ENCODE measurements at places on chromosomes 7 and 10.
A peak's percentile ranks its signal among the peaks of the same experiment; 100 is the strongest.

GRCh38 chr7:113710310-113711096 lies 208.3 kb downstream of the PPP1R3A start:
- DNase-seq: peak; percentile 18

DNA sequence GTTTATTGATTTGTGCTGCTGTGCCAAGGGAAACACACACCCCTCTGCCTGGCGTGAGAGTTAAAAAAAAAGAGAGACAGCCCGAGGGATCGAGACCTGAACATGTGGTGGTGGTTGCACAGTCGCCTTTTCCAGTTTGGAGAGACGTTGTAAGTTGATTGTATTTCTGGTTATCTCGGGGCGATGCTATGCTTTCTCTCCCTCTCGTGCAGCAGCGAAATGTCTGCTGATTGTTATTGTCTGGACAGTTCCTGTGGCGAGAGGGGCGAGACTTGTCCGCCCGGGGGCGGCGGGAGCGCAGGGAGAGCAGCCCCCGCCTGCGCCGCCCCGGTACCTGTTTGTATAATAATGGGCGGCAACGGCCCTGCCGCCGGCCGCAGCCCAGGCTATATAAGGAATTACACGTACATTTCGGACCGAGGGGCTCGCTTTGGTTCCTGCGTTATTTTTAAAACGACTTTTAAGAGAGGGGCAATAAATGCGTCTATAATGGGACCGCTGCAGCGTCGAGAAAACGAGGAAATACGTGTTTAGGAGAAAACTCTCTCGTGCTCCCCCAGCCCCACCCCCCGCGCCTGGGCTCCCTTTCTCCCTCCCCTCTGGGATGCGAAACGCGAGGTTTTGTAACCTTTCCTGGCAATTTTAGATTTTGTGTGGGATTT lies 1.7 kb downstream of the ZEB1 start:
- DNase-seq: no peak

- no peak for DNase-seq
Measured at GRCh38 chr10:8130973-8131911, 76.8 kb downstream of the GATA3 start.

- DNase-seq: no peak
Measured at GRCh38 chr7:108296911-108297310, 159.3 kb downstream of the NRCAM start.

DNA sequence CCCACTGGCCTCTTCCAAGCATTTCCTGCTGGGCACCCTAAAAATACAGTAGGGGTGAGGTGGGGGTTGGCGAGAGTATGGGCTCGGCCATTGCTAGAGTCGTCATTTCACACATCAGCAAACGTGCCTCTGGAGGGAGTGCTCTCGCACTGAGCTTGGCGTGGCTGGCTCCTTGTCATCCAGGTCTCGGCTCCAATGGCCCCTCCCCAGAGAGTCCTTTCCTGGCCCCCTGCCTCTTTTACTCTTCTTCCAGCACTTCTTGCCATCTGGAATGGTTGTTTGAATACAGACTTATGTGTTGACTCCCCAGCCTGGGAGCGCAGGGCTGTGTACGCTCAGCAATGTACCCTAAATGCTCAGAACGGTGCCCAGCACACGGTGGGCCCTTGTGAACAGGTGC lies 18.8 kb downstream of the UNC5B start:
- DNase-seq: no peak

DNA sequence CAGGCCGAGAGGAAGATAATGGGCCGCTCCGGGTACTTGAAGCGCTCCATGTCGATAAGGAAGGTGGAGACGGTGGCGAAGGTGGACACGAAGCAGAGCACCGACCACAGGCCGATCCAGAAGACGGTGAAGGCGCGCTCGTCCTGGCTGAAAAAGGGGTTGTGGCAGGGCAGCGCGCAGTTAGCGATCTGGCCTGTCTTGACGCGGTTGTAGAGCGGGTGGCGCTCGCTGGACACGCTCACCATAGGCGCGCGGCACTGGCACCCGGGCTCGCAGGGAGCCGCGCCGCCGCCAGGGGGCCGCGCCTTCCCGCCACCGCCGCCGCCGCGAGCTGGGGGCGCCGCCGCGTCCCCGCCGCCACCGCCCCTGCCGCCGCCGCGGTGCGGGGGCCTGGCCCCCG lies 1.6 kb downstream of the FZD8 start:
- DNase-seq: no peak

DNA sequence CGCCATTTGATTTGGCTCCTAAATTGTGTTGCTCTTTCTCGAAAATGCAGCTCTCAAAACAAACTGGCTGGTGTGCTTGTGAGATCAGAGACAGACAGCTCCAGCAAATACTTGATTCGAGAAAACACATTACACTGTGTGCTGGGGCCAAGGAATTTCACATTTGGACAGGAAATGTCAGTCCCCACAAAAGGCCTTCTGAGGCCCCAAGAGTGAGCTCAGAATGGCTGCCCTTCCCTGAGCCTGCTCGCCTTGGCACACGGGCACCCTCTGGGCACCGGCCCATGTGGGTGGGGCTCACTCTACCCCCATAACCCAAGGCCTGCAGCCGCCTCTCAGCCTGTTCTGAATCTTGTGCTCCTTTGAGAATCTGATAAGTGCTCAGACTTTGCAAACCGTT lies 13.9 kb upstream of the HSPA12A start:
- DNase-seq: no peak

GRCh38 chr10:117391436-117392205 lies 16.4 kb upstream of the PDZD8 start:
- no peak for DNase-seq

GRCh38 chr7:112411186-112411795 lies 39.0 kb upstream of the IFRD1 start:
- DNase-seq: no peak

GRCh38 chr7:128915271-128915819 lies 4.8 kb upstream of the KCP start:
- no peak for DNase-seq

GRCh38 chr10:132448248-132448731 lies 51.3 kb downstream of the PWWP2B start:
- peak; percentile 57 for DNase-seq

- no peak for DNase-seq
Measured at GRCh38 chr10:11448545-11449244, 162.8 kb downstream of the USP6NL start.

- no peak for DNase-seq
Measured at GRCh38 chr7:15527648-15528047, 34.2 kb downstream of the AGMO start.

GRCh38 chr7:142873281-142873784 lies 12.2 kb downstream of the TRPV6 start:
- DNase-seq: peak; percentile 26

GRCh38 chr7:158033196-158033595 lies 554.4 kb downstream of the PTPRN2 start:
- DNase-seq: no peak

GRCh38 chr7:53191836-53192443 lies 156.5 kb downstream of the POM121L12 start:
- no peak for DNase-seq

GRCh38 chr7:17523813-17524739 lies 225.6 kb downstream of the AHR start:
- DNase-seq: no peak

DNA sequence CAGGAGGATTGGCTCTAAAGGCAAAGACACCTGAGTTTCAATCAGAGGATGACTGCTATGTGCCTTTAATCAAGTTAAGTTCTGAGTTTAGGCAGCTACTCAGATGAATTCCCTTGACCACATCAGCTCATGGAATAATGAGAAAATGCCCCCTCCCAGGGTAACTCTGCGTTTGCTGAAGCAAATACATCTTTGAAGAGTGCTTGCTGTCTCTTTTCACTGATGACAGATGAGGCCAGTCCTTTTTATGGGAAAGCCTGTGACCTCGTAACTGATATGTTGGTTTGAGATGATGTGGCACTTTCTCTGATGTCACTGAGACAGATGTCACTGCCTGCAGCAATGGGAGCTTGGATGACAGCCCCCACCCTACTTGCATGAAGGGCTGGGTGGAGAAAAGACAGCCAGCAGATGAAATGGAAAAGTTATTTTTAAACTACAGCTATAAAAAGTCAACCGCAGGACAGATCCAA lies 43.7 kb upstream of the DGKI start:
- no peak for DNase-seq

GRCh38 chr10:124092860-124093773 lies at the start of gene CHST15:
Gene CHST15, minus strand, starts transcription at chr10:124093598. Its CDS starts 47,386 bp downstream, at chr10:124046212.
- DNase-seq: no peak

- DNase-seq: no peak
Measured at GRCh38 chr7:39811161-39811614, 138.9 kb upstream of the CDK13 start.

DNA sequence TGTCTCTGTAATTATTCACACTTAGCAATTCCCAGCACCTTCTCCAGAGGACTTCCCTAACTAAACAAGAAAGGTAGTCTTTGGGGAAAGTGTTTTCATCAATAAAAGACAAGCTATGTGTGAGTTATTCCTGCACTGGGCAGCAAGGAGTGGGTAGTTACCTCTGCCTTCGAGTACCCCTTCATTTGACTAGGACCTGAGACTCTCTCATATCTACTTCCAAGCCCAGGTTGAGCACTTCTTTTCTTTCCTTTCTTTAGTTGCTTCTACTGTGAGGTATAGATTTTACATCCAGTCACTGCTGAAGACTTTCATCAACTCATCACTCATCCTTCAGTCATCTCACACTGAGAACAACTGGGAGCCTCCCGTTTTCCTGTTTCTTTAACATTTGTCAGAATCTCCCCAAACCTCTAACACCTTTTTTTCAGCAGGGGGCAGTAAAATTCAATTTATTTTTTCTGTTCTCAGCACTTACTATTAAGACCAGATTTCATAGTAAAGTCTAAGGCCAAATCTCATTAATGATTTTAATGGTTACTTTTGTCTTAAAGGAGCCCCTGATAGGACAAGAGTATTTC lies 80.1 kb upstream of the PRSS1 start:
- DNase-seq: no peak

- DNase-seq: no peak
Measured at GRCh38 chr10:21919906-21920305, 83.6 kb downstream of the DNAJC1 start.

DNA sequence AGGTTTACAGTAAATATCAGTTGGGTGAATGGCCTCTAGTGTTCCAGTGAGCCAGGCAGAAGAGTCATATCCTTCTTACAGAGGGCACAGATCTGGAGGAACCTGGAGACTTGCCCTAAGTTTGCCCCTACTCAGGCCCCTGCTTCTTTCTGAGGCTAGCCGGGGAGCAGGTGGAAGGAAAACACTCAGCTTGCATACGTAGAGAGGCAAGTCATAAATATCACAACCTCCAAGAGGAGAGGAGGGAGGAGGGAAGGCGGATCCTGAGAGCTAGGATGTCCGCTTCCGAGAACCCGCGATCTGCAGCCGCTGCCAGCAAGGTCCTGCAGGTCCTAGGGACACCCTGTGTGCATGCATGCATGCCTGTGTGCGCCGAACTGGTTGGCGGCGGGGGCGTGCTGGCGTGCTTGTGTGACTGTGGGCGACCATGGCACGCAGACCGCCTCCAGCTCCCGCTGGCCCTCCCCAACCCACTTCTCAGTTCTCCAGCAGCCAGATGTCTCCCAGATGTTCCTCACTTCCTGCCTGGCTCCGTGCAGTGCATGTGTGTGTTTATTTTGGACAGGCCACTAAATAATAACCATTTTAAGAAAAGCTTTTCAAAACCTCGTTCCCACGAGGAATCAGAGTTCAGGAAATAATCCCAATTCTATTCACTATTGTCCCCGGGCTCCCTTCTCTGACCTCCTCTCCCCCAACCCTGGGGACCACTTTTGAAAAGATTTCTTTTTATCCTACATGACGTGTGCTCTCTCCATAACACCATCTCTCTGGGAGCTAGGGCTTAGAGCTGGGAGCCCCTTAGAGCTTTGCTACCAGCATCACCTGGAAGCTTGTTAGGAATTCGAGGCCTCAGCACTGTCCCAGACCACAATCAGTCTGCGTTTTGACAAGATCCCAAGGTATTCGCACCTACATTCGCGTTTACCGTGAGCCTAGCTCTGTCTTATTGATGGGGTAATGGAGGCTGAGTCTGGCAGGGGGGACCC lies 32.4 kb downstream of the UNC5B start:
- DNase-seq: no peak

DNA sequence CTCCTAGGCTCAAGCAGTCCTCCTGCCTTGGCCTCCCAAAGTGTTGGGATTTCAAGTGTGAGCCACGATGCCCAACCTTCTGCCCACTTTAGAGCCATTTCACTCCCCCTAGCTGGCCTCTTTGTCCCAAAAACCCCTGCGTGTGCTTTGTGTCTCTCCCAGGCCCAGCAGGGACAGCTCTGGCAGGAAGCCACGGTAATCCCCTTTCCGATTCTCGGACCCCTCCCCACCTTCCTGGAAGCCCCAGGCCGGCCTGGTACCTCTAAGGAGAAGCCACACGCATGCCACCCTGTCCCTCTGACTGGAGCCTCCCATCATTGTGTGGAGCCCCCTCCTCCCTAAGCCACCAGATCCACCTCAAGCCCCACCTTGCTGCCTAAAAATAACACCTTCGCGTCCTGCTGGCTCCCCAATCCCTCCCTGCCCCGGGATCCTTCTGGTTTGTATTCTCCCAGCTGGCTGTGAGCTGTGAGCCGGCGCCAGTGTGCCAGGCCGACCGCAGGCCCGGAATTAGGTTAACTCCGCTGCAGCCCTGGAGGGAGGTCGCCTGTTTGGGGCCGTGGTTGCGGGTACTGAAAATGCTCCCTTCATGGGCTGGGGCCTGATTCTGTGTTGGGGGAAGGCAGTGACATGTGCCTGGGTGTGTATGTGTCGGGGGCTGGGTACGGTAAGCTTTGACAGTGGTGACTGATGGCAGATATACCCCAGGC lies 16.4 kb upstream of the SRRM3 start:
- DNase-seq: no peak

- DNase-seq: no peak
Measured at GRCh38 chr10:126846959-126847358, 58.3 kb upstream of the DOCK1 start.

GRCh38 chr7:94510582-94511496 lies 1.2 kb downstream of the CASD1 start:
- peak; percentile 16 for DNase-seq

- no peak for DNase-seq
Measured at GRCh38 chr7:14341200-14341775, 351.8 kb upstream of the ETV1 start.

DNA sequence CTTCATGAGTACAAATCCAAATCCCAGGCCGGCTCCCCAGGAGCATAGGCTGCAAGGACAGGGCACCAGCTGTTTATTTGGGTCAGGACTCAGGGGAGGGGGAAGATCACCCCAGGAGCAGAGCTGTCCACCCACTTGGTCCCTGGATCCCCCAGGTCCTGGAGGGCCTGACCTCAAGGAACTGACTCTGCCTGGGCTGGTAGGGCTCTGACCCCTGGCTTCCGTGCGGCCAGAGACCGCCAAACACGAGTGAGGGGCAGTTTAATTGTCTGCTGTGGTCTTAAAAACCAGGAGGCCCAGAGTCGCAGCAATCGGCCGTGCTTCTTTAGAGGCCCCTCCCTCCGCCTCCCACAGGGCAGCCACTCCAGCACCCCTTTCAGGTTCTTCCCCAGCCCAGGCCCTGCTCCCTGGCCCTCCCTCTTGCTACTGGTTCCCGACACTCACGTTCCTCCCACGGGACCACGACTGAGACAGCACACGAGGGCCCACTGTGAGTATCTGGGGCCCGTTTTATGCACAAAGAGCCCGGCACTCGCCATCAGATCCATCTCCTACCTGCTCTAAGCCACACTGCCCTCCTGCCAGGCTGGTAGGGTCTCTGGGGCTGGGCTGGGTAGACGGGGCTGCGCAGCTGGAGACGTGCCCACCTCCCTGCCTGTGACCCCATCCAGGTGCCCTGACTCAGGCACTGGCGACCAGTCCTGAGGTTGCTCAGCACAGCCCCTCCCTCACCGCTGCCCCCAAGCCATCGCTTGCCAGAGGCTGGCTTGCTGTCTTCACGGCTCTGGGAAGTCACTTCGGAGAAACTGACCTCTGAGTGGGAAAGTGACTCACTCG lies 30.0 kb upstream of the CFAP46 start:
- DNase-seq: no peak
